Aorta (tissue), 5 donors: ENCODE measurements at places on chromosomes 2 and 18. TPM values are rescaled to one million over a fixed set of nuclear protein-coding genes. Genes with fewer than 3 reads are reported as not detected.
A peak's percentile ranks its signal among the peaks of the same experiment; 100 is the strongest.

DNA sequence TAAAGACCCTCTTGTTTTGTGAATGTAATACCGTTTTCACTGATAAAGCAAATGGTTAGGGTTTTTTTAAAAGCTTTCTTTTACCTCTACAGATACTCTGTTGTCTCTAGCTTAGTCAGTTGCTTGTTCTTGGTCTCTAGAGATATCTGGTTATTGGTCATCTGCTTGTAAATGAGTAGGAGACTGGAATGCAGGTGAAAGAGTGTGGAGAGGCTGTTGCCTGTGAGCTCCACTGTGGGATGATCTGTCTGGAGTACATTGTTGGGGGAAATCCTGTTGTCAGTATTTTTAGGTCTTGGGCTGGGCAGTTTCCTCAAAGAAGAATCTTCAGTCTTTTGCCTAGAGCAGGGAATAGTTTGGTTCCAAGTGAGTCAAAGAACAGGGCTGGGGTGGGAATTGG is 67.7 kb downstream of the SMCHD1 start:
- H3K4me1 ChIP-seq, result no peaks in the 10 kb centered on the region
- DNase-seq, result no peak
- H3K4me3 ChIP-seq, result no peak overlapping the region
- no peaks in the 10 kb centered on the region for H3K27me3 ChIP-seq

DNA sequence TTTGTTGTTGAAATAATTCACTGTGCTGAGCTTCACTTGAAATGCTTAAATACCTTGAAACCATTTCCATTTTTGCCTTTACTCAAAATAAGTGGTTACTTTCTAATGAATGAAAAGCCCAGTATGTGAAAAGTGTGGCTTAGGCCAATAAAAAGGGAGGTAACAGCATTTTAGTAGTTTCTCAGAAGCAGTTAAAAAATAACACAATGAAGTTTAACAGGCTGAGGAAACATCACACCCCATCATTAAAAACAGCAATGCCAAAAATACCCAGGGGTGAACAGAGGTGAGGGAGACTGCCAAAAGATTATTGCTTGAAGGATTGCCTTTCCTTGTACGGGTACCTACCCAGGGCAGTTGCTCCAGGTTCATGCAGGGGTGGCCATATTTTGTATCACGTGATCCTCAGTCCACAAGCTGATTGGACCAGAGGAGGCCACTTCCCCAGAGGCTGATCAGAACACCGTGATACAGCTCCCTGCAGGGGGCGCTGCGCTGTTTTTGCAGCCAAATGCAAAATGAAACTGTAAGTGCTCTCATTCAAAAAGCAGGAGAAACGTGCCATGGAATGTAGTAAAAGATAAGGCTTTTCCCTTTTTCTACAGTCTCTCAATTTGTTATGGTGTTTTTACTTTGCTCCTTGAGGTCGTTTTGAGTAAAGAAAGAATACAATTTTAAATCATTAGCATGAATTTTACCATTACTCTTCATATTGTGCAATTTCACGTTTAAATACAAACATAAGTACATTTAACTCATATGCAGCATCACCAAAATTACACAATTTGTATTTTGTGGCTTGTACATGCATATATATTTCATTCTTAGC is 70.2 kb upstream of the SH3BP4 start:
- peak overlapping the region; percentile 58 for H3K27ac ChIP-seq
- DNase-seq, result peak; percentile 94
- no peaks in the 10 kb centered on the region for H3K4me1 ChIP-seq

GRCh38 chr18:72910045-72910444 is 42.3 kb upstream of the NETO1 start:
- H3K27me3 ChIP-seq, result no peaks in the 10 kb centered on the region
- no peaks in the 10 kb centered on the region for H3K36me3 ChIP-seq
- no peaks in the 10 kb centered on the region for H3K4me1 ChIP-seq
- H3K4me3 ChIP-seq, result no peak overlapping the region
- H3K27ac ChIP-seq, result no peak overlapping the region

Gene ALKAL2
- total RNA-seq, result 14.3 TPM

Gene POTEI
- 0.06 TPM for total RNA-seq

DNA sequence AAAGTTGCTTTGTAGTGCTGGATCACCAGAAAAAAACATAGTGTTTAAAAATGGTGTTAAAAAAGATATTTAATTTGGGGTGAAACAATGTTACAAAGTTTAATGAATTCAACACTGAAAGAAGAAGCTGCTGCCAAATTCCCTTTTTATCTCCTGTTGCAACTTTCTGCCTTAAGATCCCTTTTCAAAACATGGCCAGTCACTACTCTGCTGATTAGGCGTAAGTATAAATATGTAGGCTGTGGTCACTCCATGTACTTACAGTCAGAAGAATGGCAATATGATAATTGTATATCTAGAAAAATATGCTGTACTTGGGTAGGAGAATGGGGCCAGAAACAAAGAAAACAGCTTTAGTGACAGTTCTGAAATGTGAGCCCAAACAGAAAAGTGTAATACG is 123.5 kb upstream of the ZBTB14 start:
- H3K27ac ChIP-seq, result no peak overlapping the region
- H3K36me3 ChIP-seq, result no peaks in the 10 kb centered on the region
- H3K27me3 ChIP-seq, result no peaks in the 10 kb centered on the region

GRCh38 chr2:155690785-155691184 is 641.7 kb downstream of the NR4A2 start:
- no peak for DNase-seq
- no peak overlapping the region for H3K4me3 ChIP-seq
- H3K27ac ChIP-seq, result no peak overlapping the region
- H3K27me3 ChIP-seq, result no peaks in the 10 kb centered on the region
- H3K36me3 ChIP-seq, result no peaks in the 10 kb centered on the region
- H3K4me1 ChIP-seq, result no peaks in the 10 kb centered on the region

DNA sequence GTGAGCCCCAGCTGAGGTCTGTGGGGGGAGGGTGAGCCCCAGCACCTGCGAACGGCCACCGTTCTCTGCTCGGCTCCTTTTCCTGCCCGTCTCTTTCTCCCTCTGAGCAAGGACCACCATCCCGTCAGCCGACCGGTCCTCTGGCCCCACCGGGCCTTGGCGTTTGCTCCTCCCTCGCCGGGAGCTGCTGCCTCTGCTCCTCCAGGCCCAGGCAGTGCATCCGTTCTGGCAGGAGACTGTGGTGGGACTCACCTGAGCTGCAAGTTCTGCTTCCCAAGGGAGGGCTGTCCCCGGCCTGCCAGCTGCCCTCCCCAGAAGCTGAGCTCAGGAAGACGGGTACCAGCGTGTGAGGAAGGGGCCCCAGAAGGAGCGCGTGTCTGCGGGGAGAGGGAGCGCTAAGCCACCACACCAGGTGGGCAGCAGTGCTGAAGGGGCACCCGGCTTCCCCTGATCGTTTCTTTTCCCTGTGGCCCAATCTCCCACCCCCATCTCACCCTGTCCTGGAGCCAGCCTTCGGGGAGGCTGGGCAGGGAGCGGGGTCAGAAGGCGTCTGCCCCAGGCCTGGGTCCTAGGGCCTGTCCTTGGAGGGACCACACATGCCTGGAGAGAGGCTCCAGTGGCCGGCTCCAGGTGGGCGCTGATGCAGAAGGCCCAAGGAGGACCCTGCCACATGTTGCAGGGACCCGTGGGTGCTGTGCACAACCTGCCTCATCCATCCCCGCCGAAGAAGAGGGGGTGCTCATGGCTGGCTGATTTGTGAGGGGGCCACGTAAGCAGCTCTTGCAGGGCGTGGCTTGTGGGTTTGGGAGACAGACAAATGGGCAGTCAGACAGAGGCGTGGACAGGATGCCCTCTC is 2.5 kb upstream of the RTP5 start:
- no peaks in the 10 kb centered on the region for H3K4me1 ChIP-seq
- no peak for DNase-seq
- no peaks in the 10 kb centered on the region for H3K36me3 ChIP-seq
- H3K4me3 ChIP-seq, result no peak overlapping the region

Gene DPP4
- 3.5 TPM for total RNA-seq
